ENCODE measurements at places on chromosomes 5 and 9.

GRCh38 chr9:89277454-89277853 is 33.5 kb upstream of the CKS2 start:
- no peak for DNase-seq

- no peak for DNase-seq
Measured at GRCh38 chr5:11407556-11408145, 496.6 kb downstream of the CTNND2 start.

DNA sequence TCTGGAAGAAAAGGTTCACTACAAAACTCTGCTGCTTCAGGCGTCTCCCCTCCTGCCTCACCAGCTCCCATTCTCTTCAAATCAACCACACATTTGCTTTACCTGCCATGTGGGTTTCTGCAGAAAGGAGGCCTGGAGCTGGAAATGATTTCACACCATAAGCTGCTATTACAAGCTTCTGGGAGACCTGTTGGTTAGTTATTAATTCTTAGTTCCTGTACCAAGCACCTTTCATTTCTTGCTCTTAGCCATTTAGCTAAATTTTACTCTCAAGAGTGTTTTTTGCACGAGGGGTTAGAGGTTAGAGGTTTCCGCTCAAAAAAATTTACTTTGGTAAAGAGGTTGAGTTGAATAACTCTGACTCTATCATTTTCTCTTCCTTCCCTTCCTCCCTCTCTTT is 70.3 kb downstream of the MAP1B start:
- DNase-seq: no peak

- no peak for DNase-seq
Measured at GRCh38 chr5:997001-997474, 11.6 kb upstream of the NKD2 start.

- no peak for DNase-seq
Measured at GRCh38 chr5:17893026-17893635, 258.9 kb downstream of the TAF11L14 start.

DNA sequence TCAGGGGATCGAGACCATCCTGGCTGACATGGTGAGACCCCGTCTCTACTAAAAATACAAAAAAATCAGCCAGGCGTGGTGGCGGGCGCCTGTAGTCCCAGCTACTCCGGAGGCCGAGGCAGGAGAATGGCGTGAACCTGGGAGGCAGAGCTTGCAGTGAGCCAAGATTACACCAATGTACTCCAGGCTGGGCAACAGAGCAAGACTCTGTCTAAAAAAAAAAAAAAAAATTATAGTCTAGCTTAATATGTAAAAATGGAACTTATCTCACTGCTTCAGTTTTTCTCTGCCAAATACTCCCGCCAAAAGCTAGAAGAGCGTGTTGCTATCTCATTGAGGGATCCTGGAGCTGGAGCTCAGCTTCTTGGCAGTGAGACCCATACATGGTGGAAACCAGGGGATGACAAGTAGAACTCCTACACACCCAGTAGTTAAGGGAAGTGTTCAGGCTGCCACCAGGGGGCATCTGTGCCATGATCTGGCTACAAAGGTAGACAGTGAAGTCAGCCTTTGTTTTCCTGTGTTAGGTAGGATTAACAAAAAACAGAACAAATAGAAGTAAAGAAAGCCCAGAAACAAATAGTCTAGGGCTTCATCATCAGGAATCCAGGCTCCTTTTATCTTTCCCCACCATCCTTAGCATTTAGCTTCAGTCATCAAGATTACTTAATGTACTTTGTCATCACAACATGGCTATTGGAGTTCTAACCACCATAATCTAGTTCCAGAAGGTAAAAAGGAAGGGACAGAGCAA is 33.6 kb upstream of the GLIPR2 start:
- DNase-seq: peak; percentile 27

GRCh38 chr5:45454114-45454513 is 242.1 kb downstream of the HCN1 start:
- no peak for DNase-seq

Measured in NCI-H1048 (cell line).